SW480 (cell line): ENCODE measurements at places on chromosomes 5 and 9.

DNA sequence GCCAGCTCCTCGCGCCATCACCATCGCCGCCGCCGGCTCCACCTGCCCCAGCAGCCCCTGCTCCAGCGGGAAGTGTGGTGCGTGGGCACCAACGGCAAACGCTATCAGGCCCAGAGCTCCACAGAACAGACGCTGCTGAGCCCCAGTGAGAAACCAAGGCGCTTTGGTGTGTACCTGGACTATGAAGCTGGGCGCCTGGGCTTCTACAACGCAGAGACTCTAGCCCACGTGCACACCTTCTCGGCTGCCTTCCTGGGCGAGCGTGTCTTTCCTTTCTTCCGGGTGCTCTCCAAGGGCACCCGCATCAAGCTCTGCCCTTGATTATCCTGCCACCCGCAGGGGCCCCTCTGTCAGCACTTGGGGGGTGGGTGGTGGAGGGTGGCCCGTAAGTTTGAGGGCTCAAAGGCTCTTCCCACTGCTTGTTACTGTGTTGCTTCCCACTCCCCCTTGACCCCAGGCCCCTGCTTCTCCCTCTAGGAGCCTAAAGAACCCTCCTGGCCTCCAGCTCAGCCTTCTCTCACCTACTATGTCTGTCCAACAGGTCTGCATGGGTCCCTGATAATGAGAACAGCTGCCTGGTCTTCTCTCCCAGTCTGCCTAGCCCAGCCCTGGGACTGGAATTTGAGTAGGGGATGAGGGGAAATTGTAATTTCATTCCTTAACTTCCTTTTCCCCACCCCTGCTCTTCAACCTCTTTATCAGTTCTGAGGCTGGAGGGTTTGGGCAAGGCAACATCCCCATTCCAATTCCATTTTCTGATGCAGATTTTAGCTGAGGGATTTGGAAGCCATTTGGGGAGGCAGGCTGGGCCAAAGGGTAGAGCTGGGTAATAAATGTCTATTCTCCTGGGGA, 9.0 kb downstream of the RACK1 start:
- DNase-seq, result no peak

- DNase-seq, result no peak
These were observed 27.8 kb downstream of the GSN start for GRCh38 chr9:121295662-121296191.

- no peak for DNase-seq
These were observed 405.8 kb upstream of the TLE4 start for GRCh38 chr9:79166005-79166404.

DNA sequence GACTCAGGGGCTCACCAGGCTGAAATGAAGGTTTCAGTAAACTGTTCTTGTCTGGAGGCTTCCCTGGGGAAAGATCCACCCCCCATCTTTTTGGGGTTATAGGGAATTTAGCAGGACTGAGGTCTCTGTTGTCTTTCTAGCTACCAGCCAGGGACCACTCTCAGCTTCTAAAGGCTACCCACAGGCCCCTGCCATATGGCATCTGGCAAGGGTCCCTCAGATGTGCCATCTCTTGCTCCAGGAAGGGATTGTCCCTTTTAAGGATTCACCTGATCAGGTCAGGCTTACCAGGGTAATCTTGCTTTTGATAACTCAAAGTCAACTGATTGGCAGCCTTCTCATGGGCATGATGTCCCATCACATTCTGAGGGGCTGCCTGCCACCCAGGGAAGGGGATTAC, 65.0 kb downstream of the NSUN2 start:
- no peak for DNase-seq

- no peak for DNase-seq
These were observed 32.1 kb upstream of the TNFSF15 start for GRCh38 chr9:114837923-114838322.

GRCh38 chr5:54558362-54558761, 40.8 kb downstream of the SNX18 start:
- DNase-seq, result no peak

- no peak for DNase-seq
These were observed 23.4 kb downstream of the BTNL9 start for GRCh38 chr5:181063514-181063913.

- no peak for DNase-seq
These were observed 533.3 kb upstream of the CDH9 start for GRCh38 chr5:27571681-27572080.

GRCh38 chr5:158054223-158055110, 195.5 kb upstream of the CLINT1 start:
- no peak for DNase-seq

GRCh38 chr5:143251190-143251589, 152.3 kb downstream of the NR3C1 start:
- DNase-seq, result no peak

GRCh38 chr9:137228506-137228967, 1.2 kb downstream of the RNF224 start:
- DNase-seq, result no peak

DNA sequence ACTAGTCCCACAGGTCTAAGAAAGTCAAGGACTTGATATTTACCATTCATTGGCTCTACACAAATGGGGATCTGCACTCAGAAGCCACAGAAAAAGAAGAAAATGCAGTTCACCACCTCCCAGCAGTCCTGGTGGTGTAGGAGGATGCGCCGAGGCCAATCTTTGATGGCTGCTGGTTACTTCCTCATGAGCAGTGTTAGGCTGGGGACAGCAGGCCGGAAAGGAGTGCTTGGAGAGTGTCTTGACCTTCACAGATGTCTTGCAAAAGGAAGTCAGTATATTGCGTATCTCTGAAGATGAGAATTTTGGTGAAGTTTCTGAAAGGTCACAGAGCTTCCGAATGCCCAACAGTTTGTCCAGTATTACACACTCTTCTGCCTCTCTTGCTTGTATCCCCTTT, 597.0 kb downstream of the EBF1 start:
- DNase-seq, result no peak

- no peak for DNase-seq
These were observed 40.5 kb upstream of the TMC1 start for GRCh38 chr9:72480921-72481320.

- DNase-seq, result no peak
These were observed 153.7 kb downstream of the TLE1 start for GRCh38 chr9:81535542-81536241.

- no peak for DNase-seq
These were observed 175.8 kb downstream of the ADAMTS6 start for GRCh38 chr5:65305913-65306312.

GRCh38 chr9:77384406-77384805, 207.1 kb downstream of the VPS13A start:
- no peak for DNase-seq

- DNase-seq, result peak; percentile 83
These were observed at the start of gene IRX2 for GRCh38 chr5:2751592-2752021. TSS of gene IRX2 (minus strand) at chr5:2751677. CDS start at chr5:2751413, 264 bp downstream.

DNA sequence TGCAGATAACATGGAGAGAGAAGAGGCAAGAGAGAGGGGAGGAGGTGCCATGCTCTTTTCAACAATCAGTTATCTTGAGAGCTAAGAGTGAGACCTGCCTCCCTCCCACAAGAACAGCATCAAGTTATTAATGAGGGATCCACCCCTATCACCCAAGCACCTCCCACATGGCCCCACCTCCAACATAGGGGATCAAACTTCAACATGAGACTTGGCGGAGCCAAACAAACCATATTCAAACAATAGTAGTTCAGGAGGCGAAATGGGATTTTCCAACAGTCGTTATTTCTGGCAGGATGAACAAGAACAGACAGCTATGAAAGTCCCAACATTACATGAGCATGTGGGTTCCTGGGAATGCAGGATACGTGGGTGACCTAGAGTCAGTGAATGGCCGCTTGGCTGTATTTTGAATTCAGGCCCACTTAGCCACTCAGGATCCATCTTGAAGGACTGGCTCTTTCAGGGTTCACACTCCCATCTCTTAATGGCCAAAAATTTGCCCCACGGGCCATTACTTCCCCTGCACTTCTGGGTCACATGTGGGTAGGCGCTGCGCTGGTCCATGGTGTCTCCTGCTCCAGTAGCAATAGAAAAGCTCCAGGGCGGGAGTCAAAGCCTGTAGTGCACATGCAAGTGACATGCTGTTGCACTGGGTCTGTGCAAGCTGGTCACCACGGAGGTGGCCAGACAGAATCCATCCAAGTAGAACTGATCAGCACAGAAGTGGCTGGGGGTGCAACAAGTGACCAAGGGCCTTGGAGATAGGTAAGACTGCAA, 7.1 kb upstream of the FAF2 start:
- peak; percentile 36 for DNase-seq

- DNase-seq, result no peak
These were observed 397.6 kb downstream of the RASEF start for GRCh38 chr9:82665324-82665723.
